CD4-positive, alpha-beta memory T cell (primary cell): ENCODE measurements at places on chromosomes 6 and 20. TPM values are rescaled to one million over a fixed set of nuclear protein-coding genes. Genes with fewer than 3 reads are reported as not detected.

MCUR1 gene
- 11.5 TPM for total RNA-seq

DNA sequence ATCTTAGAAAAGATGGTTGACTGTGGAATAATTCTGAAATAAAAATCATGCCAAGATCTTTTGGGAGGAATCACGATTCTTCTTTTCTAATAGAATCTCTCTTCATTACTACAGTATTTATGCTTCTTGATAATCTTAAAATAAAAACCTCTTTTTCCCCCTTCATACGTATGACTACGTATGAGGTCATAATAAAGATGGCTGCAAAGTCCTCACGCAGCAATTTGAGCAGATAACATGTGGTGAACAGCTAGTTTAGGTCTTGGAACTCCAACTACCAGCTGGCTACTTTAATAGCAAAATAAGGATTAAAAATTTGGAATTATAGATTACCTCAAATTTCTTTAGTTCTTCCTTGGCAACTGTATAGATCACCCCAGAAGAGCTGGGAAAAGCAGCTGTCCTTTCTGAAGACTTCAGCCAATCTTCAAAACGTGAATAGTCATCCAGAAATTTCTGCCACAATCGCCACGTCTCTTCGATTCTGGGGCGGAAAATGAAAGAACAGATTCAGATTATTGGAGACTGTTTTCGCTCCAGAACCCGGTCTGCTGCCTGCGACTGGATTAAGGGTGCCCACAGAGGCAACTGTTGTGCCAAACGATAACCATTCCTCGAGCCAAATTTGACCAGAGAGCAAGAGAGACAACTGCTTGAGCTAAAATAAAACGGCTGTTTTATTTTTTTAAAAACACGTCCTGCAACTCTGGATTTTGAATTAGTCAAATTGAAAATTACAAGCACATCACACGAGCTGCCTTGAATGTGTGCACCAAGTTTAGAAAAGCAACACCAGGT is 347.3 kb downstream of the ESR1 start:
- no peak overlapping the region for H3K4me3 ChIP-seq
- no peaks in the 10 kb centered on the region for H3K27me3 ChIP-seq
- no peaks in the 10 kb centered on the region for H3K4me1 ChIP-seq

DNA sequence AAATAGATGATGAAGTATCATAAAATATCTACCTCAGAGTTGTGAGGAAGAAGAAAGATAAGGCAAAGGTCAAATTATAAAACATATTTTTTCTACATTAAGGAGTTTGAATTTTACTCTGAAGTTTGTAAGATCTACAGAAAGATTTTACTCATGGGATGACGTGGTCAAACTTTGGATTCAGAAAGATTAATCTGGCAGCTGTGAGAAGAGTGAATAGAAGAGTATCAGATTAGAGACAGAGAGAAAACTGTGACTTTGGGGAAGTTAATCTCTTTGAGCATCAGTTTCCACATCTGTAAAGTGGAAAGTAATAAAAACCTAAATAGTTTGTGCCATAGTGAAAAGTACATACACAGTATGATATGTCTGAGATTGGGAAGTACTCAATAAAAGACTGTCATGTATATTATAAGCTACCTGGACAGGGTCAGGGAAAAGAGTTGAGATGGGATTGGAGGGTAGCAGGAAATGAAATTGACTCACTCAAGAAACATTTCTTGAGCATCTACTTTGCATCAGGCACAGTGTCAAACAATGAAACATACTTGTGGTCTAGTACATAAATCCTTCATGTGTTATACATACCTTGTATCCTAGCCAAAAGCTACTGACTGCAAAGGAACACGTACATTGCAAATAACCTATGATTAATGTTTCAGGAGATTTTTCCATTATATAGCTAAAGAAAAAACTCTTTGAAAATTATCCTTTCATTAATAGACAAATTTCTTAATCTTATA is 222.1 kb downstream of the TMEM200A start:
- no peak overlapping the region for H3K4me3 ChIP-seq
- H3K27me3 ChIP-seq = no peaks in the 10 kb centered on the region
- H3K4me1 ChIP-seq = no peaks in the 10 kb centered on the region
- no peak for DNase-seq

PLCB4 gene
- total RNA-seq = not detected

DNA sequence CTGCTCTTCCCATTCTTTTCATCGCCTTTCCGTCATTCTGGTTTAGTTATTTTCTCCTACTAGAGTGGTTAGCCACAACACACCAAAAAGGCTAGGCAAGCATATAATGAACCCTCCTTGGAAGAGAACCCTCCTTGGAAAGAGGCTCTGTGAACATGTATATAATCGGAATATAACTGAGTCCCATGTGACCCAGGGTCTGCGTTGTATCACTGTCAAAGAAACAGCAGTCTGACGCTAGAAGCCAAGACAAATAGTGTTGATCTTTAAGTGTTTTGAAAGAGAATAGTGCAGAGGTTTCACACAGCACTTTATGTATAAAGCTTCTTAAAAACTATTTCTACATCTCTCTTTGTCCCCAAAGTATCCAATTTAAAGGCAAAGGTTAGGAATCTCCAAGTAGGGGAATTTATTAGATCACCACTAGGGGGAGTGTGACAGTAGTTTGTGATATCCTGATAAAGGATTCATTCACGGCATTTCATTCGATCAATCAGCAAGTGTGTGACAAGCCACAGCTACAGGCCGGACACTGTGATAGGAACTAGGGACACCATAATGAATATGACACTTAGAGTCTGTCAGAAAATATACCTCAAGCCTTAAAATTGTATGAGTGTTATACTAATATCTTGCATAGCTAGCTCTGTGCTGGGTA is 395.3 kb downstream of the CD109 start:
- H3K36me3 ChIP-seq = no peaks in the 10 kb centered on the region
- peak; percentile 14 for DNase-seq
- H3K4me1 ChIP-seq = no peaks in the 10 kb centered on the region

MROH8 gene
- 1.5 TPM for total RNA-seq

SENP6 gene
- total RNA-seq = 131 TPM

PSMB1 gene
- total RNA-seq = 98.6 TPM

ADGRF5 gene
- total RNA-seq = not detected

- H3K4me3 ChIP-seq = no peak overlapping the region
- H3K27ac ChIP-seq = no peak overlapping the region
- DNase-seq = no peak
- no peaks in the 10 kb centered on the region for H3K36me3 ChIP-seq
- H3K4me1 ChIP-seq = no peaks in the 10 kb centered on the region
Measured at GRCh38 chr6:96687121-96687520, 124.2 kb downstream of the FHL5 start.

DNA sequence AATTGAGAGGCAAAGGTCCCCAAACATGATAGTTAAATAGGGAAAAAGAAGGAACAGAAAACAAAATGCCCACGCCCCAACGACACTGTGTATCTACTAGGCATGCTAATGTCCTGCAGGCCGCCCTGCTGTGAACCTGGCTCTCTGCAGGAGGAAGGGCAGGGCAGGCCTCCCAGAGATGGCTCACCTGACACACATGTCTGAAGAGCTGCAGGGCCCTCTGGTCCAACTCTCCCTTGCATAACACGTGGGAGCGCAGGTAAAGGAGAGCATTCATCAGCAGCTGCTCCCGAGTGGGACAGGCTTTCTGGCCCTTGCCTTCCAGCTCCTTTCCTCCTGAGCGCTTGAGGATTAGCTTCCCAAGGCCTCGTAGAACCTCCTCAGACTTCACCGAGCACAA is 53.7 kb upstream of the LYRM2 start:
- peaks cover 75% of the 10 kb centered on the region for H3K36me3 ChIP-seq
- H3K4me3 ChIP-seq = no peak overlapping the region
- no peak for DNase-seq
- no peak overlapping the region for H3K27ac ChIP-seq
- no peaks in the 10 kb centered on the region for H3K4me1 ChIP-seq
- H3K27me3 ChIP-seq = no peaks in the 10 kb centered on the region

DNA sequence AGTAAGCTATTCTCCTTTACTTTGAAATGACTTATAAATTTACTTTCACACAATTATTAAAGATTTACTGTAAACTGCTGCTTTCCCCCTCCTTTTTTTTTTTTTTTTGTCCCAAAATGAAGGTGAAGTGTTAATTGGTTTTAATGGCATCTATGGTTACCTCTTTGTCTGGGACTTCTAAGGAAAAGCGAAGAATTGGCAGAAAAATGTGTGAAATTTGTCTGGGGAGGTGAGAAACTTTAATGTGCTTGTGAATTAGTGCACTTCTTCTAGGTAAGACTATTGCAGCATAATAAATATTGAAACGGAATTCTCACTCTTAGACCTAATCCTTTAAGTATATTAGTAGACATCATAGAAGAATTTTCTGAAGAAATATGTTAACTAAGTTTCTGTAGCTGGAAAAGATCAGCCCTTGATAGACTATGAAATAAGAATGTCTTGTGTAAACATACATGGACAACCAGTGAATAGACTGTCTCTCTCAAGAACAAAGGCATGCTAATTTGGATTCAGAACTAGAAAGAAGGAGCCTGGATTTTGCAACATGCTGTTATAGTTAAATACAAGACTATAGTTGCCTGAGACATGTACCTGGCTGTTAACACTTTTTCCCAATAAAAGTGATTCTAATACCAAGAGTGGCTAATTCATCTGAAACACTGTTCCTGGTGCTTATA is 23.9 kb downstream of the FLRT3 start:
- no peaks in the 10 kb centered on the region for H3K4me1 ChIP-seq
- H3K27ac ChIP-seq = no peak overlapping the region
- no peak overlapping the region for H3K4me3 ChIP-seq
- H3K27me3 ChIP-seq = no peaks in the 10 kb centered on the region
- H3K36me3 ChIP-seq = no peaks in the 10 kb centered on the region

- no peaks in the 10 kb centered on the region for H3K27me3 ChIP-seq
- no peaks in the 10 kb centered on the region for H3K36me3 ChIP-seq
- H3K4me1 ChIP-seq = peaks cover 97% of the 10 kb centered on the region
Measured at GRCh38 chr20:48771542-48771941, 56.3 kb downstream of the PREX1 start.

DNA sequence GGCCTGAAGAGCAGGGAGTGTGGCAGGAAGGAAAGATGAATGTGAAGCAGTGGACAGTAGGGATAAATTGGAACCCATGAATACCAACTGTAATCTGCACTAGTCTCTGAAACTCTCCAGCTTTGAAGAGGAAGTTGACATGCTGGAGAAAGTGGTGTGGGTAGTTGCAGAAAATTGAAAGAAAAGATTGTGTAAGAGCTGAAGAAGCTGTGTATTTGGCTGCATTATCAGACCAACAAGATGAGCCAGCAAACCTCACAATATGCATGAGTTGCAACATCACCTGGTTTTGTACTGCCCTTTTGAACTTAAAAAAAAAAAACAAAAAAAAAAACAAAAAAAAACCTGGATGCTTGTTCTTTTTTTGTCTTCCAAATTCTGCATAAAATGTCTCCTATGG is 921.9 kb upstream of the EYS start:
- no peak for DNase-seq
- no peak overlapping the region for H3K4me3 ChIP-seq

GRCh38 chr6:42226161-42226611 is 8.5 kb upstream of the MRPS10 start:
- no peaks in the 10 kb centered on the region for H3K4me1 ChIP-seq
- H3K27me3 ChIP-seq = no peaks in the 10 kb centered on the region
- DNase-seq = no peak
- no peak overlapping the region for H3K4me3 ChIP-seq

- peaks cover 54% of the 10 kb centered on the region for H3K4me1 ChIP-seq
- no peak for DNase-seq
- no peak overlapping the region for H3K27ac ChIP-seq
- H3K27me3 ChIP-seq = no peaks in the 10 kb centered on the region
- no peaks in the 10 kb centered on the region for H3K36me3 ChIP-seq
Measured at GRCh38 chr20:53658322-53658721, 64.7 kb upstream of the ZNF217 start.

TCP11 gene
- total RNA-seq = not detected

DNA sequence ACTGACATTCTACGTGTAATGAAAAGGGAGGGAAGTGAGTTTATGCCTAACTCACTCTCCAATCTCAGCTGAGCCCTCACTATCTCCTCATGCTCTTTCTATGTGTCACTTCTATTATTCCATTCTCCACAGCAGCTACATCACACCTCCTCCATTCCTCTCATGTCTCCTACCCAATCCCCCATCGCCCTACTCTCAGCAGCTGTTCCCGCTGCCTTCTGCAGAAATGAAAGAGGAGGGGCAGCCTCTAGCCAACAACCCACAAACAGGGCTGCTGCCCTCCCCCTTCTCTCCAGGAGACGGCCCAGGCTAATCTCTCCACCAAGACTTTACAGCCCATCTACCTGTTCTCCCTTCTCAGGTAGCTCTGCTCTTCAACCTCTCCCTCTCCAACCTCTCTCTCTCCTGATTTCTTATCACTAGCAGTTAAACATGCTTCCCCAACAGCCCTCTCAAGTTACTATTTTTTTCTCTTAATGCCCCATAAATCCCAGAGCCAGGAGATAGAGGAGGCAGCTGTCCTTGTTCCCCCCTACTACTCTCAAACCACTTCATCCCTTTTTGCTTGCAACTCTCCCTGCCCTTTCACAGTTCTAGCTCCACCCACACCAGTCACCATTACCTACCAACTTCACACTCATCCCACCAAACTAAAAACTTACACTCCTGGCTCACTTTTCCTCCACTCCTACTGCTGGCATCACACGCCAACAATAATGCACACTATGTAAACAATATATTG is 136.5 kb downstream of the BTBD9 start:
- no peaks in the 10 kb centered on the region for H3K36me3 ChIP-seq
- no peak overlapping the region for H3K4me3 ChIP-seq
- no peaks in the 10 kb centered on the region for H3K27me3 ChIP-seq
- DNase-seq = no peak
- no peak overlapping the region for H3K27ac ChIP-seq

SLC22A7 gene
- total RNA-seq = not detected

DNA sequence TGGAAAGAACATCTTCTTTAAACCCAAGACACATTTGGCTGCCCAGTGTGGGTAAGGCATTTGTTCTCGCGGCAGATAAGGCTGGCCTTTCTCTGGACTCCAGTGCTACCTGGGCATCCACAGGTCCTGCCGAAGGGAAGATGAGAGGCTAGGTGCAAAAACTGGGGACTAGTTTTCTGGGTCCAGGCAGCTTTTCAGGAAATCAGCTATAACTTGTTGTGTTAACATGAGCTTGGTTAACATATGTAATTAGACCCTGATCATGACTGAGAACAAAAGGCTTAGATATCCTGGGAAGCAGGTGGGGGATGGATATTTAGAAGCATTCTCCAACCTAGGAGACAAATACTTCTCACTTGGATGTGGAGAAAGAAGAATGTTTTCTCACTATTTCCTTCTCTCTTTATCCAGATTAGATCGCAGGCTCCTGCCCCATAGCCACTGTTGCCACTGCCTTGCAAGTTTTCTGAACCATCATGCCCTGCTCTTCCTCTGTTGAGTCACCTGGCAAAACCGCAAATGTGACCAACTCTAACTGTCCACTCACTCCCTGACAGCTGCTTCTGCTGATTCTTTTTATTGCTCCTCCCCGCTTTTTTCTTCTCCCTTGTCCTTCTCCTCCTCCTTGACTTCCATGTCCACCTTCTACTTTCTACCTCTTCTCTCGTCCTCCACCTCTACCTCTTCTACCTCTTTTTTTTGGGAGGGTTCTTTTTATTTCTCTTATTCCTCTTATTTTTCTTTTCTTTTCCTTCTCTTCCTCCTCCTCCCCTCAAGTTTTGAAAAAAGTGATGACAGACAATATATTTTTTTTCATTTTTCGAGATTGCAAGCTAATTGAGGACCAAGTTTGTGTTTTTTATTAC is 258.1 kb downstream of the UTRN start:
- H3K27ac ChIP-seq = no peak overlapping the region
- peaks cover 33% of the 10 kb centered on the region for H3K36me3 ChIP-seq
- no peak for DNase-seq
- H3K4me3 ChIP-seq = no peak overlapping the region

CST5 gene
- not detected for total RNA-seq

COL11A2 gene
- total RNA-seq = 1.2 TPM

MYLK4 gene
- 0.38 TPM for total RNA-seq
